ENCODE measurements at places on chromosomes 12 and 14.

DNA sequence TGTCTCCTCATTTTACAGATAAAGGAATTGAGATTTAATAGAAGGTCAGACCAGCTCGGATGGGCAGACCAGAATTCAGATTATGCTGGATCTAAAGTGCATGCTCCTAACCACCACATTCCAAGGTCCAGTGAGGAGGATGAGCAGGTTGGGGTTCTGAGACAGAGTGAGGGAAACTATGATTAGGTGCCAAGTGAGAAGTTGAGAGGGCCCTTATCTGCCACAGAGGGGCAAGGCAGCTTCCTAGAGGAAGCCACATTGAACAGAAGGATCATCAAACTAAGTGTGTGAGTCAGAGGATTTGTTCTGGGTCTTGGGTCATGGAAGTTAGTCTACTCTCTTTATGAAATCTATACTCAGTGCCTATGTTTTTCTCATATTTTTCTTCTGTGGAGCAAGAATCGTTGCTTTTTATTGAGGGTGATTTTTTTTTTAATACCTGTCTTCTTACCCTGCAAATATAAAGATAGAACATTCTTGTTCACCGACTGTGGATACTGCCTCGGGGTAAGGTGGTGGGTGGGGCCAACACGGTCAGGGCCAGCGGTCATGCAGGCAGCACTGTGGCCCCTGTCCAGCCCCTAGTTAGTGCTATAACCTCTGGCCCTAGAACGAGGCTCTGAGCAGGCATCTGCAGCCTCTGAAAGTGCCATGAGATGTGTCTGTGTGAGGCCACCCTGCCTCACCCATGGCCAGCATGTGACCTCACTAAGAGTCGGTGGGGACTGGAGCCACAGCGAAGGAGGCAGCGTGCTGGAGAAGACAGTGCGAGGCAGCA is 55.6 kb upstream of the PTHLH start:
- DNase-seq, result no peak

GRCh38 chr12:26156201-26156871 is 31.5 kb upstream of the BHLHE41 start:
- no peak for DNase-seq

GRCh38 chr14:100902295-100903133 is 1.0 kb downstream of the RTL1 start:
- no peak for DNase-seq

- DNase-seq, result no peak
These were observed 208.6 kb downstream of the MED13L start for GRCh38 chr12:116068853-116069252.

DNA sequence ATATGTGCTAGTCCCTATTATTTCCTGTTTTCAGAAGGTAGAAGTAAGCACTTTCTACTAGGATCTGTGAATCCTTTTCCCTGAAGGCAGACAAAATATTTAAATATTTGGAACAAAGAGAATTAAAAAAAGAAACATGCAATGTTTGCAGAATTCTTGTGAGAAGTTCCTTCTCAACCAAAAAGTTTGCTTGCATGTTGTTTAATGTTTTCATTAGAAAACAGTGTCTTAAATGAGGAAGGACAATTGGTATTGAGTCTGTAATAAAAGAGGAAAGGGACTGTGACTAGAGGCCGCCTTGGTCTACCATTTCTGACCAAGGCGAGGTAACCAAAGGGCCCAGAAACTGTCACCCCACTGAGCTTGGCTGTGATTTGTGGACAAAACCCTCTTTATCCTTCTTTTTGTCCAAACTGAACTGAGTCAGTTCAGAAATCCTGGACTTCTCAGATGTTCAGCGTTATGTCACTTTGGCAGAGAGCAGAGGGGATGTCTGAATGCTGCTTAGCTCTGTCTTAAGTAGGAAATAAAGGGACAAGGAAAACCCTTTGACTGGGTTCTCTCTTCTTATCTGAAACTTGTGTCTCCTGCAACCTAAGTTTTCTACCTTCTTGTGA is 129.8 kb upstream of the CPM start:
- DNase-seq, result no peak

DNA sequence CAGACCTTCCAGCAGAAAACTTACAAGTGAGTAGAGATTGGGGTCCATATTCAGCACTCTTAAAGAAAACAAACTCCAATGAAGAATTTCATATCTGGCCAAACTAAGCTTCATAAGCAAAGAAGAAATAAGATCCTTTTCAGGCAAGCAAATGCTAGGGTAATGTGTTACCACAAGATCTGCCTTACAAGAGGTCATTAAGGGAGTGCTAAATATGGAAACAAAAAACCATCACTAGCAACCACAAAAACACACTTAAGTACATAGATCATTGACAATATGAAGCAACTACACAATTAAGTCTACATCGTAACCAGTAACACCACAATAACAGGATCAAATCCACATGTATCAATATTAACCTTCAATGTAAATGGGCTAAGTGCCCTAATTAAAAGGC is 47.1 kb upstream of the CLEC14A start:
- DNase-seq, result no peak

DNA sequence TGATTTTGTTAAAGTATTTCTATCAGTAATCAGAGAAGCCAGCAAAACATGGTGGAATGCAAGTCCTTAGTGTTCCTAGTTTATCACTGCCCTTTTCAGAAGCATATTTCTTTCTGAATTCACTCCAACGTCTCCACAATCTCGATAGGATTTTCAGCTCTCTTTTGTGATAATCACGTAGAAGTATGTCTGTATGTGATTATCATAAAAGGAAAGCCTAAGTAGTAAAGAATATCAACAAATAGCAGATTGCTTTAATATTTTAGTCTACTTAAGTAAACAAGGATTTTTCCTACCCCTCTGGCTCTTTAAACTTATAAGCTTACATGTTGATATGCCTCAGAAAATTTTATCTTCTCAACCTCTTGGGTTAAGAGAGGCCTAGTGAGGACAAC is 147.4 kb upstream of the NUDT4 start:
- no peak for DNase-seq

DNA sequence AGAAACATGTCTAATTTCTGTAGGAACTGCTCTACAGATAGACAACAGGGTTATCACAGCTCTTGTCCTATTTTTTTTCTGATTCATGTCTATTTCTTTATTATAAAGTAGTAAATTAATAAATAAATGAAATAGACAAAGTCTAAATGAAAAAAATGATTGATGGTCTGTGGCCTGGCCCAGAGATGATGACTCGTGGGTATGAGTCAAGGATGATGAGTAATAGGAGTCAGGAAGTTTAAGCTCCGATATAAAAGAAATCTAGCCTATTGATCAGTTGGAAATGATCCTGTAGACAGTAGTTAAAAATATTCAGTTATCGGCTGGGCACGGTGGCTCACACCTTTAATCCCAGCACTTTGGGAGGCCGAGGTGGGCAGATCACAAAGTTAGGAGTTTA is 90.6 kb upstream of the RTL1 start:
- no peak for DNase-seq

Data from CD4-positive, alpha-beta T cell (primary cell).